Astrocyte (in vitro differentiated cells and primary cell): ENCODE measurements at places on chromosomes 2 and 18. TPM values are rescaled to one million over a fixed set of nuclear protein-coding genes. Genes with fewer than 3 reads are reported as not detected.

DNA sequence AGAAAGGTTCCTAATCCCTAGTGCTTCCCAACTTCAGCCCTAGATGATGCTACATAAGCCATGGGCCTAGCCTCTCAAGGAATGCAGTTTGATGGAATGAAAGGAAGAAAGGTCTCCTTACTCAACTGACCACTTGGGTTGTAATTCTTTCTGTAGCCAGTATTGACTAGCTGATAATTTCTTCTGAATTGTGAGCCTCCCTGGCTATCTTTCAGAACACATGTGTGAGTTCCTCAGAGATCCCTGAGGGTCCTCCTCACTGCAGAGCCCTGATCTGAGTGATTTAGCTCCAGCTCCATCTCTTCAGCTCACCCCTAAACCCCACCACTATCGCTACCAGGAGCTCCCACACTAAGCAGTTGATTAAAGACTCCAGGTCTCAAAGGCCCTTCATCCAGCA, 31.5 kb downstream of the CFAP210 start:
- H3K4me1 ChIP-seq, result no peaks in the 10 kb centered on the region
- H3K36me3 ChIP-seq, result no peaks in the 10 kb centered on the region
- H3K27ac ChIP-seq, result no peak overlapping the region
- H3K27me3 ChIP-seq, result no peaks in the 10 kb centered on the region

DNA sequence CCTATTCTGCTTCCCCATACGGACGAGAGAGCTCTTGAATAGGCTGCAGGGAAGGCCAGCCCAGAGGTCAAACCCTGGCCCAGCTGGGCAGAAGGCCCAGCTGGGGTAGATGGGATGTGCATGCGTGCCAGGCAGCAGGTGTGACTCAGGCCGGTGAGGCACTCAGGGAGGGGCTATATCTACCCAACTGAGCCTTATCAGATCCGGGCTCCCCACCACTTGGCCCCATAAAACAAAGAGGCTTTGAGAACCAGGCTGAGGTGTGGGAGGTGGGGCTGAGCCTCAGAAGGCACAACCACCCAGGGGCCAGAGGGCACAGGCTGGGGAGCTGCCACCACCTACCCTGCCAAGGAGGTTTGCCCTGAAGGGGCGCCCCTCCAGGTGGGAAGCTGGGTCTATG, 8.0 kb upstream of the CFAP65 start:
- no peaks in the 10 kb centered on the region for H3K4me1 ChIP-seq
- DNase-seq, result no peak
- no peaks in the 10 kb centered on the region for H3K36me3 ChIP-seq
- H3K4me3 ChIP-seq, result no peak overlapping the region

DNA sequence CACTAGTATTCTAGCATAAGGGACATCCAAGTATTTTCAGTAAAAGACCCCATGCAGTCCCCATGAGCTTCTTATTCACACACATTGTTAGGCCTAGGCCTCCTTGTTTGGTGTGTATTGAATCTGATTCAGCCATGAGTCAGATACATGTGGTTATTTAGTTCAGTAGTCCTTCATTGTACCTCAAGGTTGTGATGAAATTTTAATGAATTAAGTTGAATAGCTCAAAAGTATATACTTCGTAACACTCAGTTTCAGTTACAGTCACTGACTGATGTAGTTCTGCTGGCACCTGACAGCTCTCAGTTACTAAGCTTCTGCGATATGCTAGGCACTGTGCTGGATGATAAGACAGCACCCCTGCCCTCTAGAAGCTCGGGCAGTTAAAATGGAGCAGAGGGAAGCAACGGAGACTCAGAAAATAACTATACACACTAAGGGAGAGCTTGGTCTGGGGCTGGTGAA, 86.4 kb downstream of the XRCC5 start:
- no peaks in the 10 kb centered on the region for H3K27me3 ChIP-seq
- peak overlapping the region; percentile 89 for H3K27ac ChIP-seq
- DNase-seq, result peak; percentile 93
- H3K36me3 ChIP-seq, result peaks cover 56% of the 10 kb centered on the region

GRCh38 chr2:120939595-120940318, 204.1 kb downstream of the GLI2 start:
- H3K4me1 ChIP-seq, result peaks cover 79% of the 10 kb centered on the region
- peak; percentile 92 for DNase-seq
- no peaks in the 10 kb centered on the region for H3K27me3 ChIP-seq
- no peak overlapping the region for H3K4me3 ChIP-seq

GRCh38 chr2:178194600-178195389, 483 bp downstream of the OSBPL6 start:
- H3K27ac ChIP-seq, result peak overlapping the region; percentile 68
- H3K36me3 ChIP-seq, result no peaks in the 10 kb centered on the region
- peaks cover 13% of the 10 kb centered on the region for H3K4me1 ChIP-seq

DNA sequence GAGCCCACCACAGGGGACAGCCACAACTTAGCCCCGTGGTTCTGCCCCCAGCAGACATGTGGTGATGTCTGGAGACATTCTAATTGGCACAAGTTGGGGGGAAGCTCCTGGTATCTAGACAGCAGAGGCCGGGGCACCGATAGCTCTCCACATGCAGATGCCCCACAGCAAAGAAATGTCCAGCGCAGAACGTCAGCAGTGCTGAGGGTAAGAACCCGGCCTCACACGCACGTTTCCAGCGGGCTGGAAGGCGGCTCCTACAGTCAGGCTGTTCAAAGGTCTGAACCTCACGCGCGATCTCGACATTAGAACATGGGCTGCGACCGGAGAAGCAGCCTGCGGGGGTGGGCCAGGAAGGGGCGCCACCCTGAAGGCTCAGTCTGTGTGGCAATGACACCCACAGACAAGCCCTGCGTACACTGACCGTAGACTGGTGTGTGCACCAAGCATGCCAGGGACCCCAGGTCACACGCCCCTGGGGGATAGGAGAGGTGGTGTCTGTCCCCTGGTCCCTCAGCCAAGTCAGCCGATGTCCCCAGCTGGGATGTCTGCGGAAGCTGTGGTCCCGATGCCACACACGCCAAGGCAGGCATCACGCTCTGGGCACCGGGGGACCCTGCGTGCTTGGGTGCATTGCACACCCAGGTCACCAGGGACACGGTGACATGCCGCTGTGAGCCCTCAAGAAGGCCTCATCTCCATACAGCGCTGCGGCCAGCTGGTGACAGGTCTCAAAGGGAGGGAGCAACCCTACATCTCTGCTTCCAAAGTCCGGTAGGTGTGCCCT, 66.3 kb downstream of the PARD6G start:
- no peaks in the 10 kb centered on the region for H3K36me3 ChIP-seq
- H3K4me3 ChIP-seq, result no peak overlapping the region
- DNase-seq, result no peak
- H3K4me1 ChIP-seq, result no peaks in the 10 kb centered on the region

GRCh38 chr2:10276481-10277292, 26.0 kb upstream of the HPCAL1 start:
- no peaks in the 10 kb centered on the region for H3K27me3 ChIP-seq
- DNase-seq, result no peak
- no peak overlapping the region for H3K27ac ChIP-seq
- no peak overlapping the region for H3K4me3 ChIP-seq

- H3K4me1 ChIP-seq, result peaks cover 6% of the 10 kb centered on the region
- no peaks in the 10 kb centered on the region for H3K27me3 ChIP-seq
- peak; percentile 3 for DNase-seq
- H3K4me3 ChIP-seq, result peak overlapping the region; percentile 76
- H3K27ac ChIP-seq, result no peak overlapping the region
These were observed 839 bp upstream of the GPR148 start for GRCh38 chr2:130728007-130728454.

DNA sequence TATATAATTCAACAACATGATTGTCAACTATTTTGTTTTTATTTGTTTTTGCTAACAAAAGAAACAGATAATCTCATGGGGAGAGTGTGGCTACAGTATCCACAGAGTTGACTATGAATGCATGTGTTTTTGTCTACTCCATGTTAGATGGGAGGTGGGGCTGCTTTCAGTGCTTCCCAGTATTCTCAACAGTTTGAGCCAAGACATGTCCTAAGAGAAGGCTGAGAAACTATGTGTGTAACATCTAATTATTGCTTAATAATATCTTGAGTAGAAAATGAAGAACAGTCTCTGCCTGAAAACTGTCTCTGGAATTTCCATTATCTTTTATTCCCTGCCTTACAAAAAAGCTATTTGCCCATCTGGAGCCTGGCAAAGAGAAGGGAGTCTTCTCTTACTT, 178.8 kb upstream of the MMADHC start:
- H3K4me1 ChIP-seq, result peaks cover 15% of the 10 kb centered on the region
- H3K36me3 ChIP-seq, result no peaks in the 10 kb centered on the region
- H3K27me3 ChIP-seq, result no peaks in the 10 kb centered on the region
- H3K4me3 ChIP-seq, result no peak overlapping the region
- no peak for DNase-seq
- no peak overlapping the region for H3K27ac ChIP-seq

DNA sequence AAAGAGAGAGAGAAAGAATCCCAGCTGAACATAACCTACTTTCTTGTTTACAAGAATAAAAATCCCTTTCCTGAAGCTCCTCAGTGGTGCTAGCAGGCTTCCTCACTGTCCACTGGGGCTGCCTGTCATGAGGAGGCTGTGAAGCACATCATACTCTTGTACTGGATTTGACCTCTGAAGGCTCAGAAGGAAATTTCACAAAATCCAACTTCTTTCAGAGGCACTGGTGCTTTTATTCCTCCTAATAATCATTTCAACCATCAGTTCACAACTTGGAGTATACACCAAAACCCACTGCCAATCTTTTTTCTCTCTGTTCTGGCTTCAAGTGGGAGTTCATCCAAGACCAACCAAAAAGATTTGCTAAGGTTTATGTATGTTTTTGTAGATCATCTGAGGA, 48.5 kb downstream of the TMX3 start:
- no peak overlapping the region for H3K27ac ChIP-seq
- H3K27me3 ChIP-seq, result no peaks in the 10 kb centered on the region
- H3K36me3 ChIP-seq, result no peaks in the 10 kb centered on the region
- H3K4me1 ChIP-seq, result no peaks in the 10 kb centered on the region

GRCh38 chr18:21526463-21526862, 74.0 kb downstream of the ESCO1 start:
- no peaks in the 10 kb centered on the region for H3K36me3 ChIP-seq
- no peaks in the 10 kb centered on the region for H3K27me3 ChIP-seq
- DNase-seq, result no peak
- H3K4me1 ChIP-seq, result no peaks in the 10 kb centered on the region
- no peak overlapping the region for H3K27ac ChIP-seq

DNA sequence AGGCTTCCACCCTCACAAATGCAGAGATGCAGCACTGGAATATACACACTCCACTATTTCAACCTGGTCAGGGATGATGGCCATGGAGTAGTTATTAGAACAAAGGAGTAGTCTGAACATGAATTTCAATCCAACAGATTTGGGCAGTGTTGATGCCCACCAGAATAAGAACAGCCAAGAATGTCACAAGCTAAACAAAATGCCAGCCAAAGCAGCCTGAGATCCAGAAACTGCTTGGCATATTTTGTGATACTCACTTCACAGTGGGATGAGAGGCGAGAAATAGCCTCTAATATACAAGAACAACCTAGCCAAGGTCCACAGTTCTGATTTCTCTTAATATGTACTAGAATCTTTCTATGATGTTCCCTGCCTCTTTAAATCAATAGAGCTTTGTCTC, 58.6 kb upstream of the KLF7 start:
- no peak for DNase-seq
- peaks cover 36% of the 10 kb centered on the region for H3K4me1 ChIP-seq
- no peak overlapping the region for H3K27ac ChIP-seq

The RIF1 gene
- total RNA-seq, result 39.1 and 39.3 TPM in 2 replicates

The FN1 gene
- total RNA-seq, result 17,010 and 22,524 TPM in 2 replicates

The CDKL4 gene
- total RNA-seq, result 0.34 and 1.4 TPM in 2 replicates

The SPTBN1 gene
- total RNA-seq, result 277 and 311 TPM in 2 replicates
